GM12864 (cell line): ENCODE measurements at places on chromosomes 6 and 20.

- DNase-seq: no peak
Observed at GRCh38 chr6:153101461-153101860, 29.6 kb downstream of the RGS17 start.

- DNase-seq: no peak
Observed at GRCh38 chr6:126002755-126003679, 16.7 kb downstream of the TRMT11 start.

DNA sequence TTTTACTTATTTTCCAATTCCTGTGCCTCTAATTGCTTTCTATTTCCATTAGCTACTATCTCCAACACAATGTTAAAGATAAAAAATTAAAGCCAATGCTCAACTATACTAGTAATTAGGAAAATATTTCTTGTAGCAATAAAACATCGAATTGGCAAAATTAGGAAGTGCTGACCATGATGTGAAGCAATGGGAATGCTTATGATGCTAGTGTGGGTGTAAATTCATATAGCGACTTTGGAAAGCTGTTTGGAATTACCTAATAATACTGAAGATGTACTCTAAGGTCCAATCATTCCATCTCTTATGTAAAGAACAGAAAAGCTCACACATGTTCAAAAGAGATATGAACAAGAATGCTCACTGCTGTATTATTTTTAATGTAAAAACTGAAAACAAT, 78.2 kb downstream of the UBE3D start:
- DNase-seq: no peak

GRCh38 chr20:52936351-52937340, 35.5 kb upstream of the TSHZ2 start:
- no peak for DNase-seq

- no peak for DNase-seq
Observed at GRCh38 chr20:11117808-11118528, 444.2 kb upstream of the JAG1 start.

GRCh38 chr20:6811262-6812035, 44.0 kb downstream of the BMP2 start:
- no peak for DNase-seq

DNA sequence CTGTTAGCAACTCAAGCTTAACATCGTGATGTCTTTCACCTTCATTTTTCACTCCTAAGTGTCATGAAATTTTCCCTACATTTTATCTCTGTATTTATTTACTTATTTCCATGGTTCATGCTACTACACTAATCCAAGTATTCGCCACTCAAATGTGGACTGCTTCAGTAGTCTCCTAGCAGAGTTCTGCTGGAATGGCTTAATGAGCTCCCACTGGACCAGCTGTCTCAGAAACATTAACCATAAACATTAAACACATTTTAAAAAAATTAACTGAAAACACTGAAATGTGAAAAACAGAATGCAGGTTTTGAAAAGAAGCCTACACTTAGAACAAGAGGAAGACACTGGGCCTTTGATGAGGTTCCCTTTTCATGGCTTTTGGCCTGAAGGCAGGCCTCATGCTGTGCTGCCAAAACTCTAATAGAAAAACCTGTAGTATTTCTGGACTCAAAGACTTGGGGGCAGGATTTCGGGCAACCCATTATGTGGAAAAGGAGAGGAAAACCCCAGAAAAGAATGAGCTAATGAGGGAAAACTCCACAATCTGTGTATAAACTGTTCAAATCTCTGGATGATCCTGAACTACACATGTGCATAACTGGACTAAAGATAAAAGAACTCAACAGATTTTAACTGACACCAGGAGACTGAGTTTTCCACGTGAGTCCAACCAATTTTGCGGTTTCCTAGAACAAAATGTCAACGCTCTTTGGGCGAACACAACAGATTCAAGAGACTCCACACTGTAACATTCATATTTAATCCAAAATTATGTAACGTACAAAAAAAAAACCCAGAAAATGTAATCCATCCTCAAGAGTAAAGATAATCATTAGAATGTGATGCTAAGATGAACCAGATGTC, 33.0 kb downstream of the SAMD3 start:
- DNase-seq: no peak

DNA sequence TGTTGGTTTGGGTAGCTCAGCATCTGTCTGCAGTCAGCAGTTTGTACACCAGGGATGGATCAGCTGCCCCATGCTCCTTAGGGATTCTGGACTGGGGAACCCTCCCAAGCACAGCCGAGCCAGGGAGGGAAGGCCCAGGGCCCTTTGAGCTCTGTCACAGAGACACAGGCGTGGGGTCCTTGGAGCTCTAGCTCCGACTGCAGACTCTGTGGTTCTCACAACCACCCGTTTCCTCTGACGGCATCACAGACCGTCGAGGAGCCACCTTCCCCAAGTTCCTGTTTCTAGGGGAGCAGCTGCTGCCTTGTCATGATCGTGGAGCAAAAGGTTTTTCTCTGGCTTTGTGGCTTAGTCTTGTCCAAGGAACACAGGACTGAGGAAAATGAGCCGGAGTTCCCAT, at the start of gene SLA2:
SLA2 (minus strand) TSS at position 199 of the 400 bp plus-strand sequence. CDS start 4,861 bp downstream, outside the sequence.
- DNase-seq: no peak

GRCh38 chr6:113697632-113698410, 159.3 kb upstream of the MARCKS start:
- no peak for DNase-seq

DNA sequence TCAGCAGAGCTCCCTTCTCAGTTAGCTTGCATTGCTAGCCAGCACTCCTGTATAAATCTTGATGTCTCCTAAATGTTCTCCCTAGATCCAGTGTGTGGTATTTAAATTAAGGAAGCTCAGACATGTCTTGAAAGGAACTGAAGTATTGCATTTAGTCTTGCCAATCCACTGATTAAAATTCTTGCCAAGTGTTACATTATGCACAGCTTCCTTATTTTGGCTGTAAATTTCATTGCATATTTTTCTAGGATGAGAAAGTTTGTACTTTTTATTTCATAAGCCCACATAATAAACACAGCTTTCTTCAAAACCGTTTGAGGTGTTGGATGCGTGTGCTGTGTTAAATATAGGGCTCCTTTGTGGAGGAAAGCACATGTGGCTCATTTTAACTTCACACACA, 329.8 kb upstream of the FLRT3 start:
- no peak for DNase-seq

DNA sequence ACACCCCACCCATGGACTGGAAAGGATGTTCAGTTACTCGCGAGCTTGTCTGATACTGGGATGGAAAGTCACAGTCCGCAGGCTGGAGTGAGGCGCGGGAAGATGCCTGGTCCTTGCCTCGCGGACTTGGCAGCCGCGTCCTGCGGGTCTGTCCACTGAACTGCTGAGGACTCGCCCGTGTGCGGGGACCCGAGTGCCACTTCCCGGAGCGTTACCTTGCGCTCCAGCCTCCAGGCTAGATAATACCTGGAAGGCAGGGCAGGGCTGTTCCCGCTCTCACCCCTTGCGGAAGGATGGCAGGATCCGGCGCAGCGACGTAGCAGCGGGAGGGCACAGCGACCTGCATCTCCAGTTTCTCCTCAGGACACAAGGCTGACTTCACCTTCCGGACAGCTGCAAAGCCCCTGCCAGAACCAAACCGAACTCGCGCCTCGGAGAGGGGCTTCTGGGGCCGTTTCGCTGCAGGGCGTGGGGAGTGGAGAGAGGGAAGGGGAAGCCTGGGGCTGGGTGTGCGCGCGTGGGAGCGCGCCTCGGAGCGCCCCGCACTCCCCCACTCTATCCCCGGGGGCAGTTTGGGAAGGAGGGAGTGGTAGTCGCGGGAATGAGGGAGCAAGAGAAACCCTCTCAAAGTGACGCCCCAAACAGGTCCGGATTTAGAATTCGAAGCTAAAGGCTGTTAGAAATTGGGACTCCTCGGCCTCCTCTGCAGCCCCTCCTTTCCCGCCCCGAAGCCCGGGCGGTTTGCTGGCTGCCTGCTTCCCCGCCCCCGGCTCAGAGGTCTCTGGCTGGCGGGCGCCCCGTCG, at the start of gene KCNQ5:
KCNQ5 (plus strand) TSS at position 774 of the 803 bp plus-strand sequence.
- DNase-seq: no peak

DNA sequence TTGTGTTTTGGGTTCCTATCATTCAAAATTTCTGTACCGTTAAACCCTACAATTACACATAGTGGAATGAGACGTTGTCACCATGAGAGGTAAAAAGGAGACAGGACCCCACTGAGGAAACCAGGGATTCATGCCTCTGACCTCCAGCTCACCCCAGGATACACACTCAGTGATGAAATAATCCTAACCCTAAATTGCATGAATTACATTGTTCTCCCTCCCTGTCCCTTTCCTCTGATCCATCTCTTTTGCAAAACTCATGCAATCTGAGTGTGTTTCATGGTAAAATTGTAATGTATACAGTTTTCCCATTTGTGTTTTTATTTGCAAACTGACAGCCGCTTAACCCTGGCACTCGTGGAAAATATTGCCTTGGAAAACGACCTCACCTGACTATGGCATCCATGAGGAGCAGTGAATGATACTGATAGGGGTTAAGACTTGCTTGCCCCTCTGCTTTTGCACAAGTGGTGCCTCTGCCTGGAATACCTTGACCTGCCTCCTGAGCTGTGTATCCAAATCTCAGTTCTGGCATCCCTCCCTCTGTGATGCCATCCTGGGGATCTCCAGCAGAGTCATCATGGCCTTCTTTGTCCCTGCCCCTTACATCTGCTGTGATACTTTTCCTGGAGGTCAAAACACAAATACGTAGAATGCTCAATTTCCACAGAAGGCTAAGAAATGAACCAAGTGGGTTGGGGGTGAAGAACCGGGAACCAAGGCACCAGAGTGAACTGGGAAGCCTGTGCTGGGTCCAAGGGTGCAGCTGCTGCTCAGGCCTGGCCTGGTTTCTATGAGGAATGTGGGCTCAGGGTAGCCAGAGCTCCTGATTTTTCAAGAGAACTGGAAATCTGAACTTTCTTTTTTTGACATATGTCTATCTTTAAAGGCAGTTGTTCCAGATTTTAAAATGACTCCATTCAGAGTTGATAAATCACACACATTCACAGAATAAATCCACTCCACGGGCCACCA, 211.6 kb upstream of the ZNF217 start:
- no peak for DNase-seq

DNA sequence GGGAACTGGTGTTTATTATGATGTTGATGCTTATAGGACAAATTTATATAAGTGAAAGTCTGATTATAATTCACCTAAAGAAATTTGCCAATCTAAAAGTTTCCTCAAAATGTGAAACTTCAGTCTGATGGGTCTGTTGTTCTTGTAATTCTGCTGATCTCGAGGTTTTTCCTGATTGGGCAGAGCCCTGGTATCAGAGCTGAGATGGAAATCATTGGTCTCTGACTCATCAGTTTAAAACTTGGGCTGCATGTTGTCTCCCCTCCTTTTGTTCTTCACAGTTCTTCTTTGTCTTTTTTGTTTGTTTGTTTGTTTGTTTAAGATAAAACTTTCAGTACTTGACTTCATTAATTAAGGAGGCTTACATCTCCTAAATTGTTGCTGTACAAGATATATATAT, 5.9 kb downstream of the SMAP1 start:
- no peak for DNase-seq

- no peak for DNase-seq
Observed at GRCh38 chr6:10404799-10405512, 9.9 kb downstream of the TFAP2A start.

DNA sequence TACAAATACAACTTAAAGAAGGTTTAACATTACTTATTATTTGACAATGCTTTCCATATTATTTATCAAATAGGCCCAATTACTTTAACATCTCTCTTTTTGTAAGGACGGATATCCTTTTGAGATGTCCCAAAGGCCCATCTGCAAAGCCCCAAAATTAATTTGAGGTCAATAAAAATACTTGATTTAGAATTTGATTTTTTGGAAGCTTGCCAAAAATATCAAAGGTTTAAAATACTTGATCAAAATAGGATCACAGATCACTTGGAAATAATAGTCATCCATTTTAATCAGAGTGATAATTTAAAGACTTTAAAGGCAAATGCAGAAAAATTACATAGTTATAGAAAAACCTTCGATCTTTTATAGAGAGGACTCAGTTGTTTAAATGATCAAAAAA, 8.1 kb downstream of the C6orf58 start:
- DNase-seq: no peak

- no peak for DNase-seq
Observed at GRCh38 chr6:2866171-2866846, 24.6 kb upstream of the SERPINB1 start.

GRCh38 chr6:39444479-39445019, 122.0 kb upstream of the KCNK16 start:
- no peak for DNase-seq

- DNase-seq: no peak
Observed at GRCh38 chr20:49320460-49320859, 42.6 kb upstream of the ZNFX1 start.

- no peak for DNase-seq
Observed at GRCh38 chr20:45890077-45890984, 677 bp downstream of the NEURL2 start.

- DNase-seq: no peak
Observed at GRCh38 chr6:1191141-1191630, 120.7 kb upstream of the FOXQ1 start.

DNA sequence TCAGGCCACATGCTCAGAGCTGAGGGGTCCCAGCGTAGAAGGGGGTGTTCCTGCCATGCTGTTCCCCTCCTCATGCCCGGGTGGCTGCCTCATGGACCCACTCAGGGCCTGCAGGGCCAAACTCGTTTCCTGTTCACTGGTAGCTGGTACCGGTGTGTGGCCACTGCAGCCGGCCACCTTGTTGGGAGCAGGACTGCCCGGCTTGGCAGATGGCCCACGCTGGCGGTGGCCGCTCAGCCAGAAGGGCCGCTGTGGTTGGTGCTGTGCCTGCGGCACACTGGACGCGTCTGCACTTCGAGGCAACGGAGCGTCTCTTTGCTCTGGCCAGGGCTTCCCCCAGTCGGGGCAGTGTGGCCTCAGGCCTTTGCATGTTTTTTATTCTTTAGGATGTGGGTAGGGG, 10.0 kb upstream of the COL20A1 start:
- no peak for DNase-seq

DNA sequence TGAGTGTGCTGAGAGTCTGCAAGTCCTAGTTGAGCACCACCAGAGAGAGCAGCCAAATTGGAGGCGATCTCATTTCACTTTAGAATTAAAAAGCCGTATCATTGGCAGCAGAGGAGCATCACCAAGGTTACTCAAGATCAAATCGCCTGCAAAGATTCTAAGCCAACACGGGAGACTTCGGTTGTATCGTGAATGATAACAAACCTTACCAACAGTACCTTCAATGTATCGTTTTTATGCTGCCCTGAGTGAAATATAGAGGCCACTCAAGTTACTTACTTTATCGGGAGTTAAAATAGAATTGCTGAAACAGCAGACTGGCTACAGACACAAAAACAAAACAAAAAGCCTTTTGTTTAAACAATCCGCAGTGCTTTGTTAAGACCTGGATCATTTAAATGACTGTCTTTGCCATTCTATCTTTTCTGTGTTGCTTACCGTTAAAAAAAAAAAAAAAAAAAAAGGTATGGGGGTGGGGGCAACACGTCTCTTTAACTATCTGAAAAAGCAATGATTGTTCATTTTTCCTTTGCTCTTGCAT, 14.2 kb downstream of the NHSL1 start:
- no peak for DNase-seq

GRCh38 chr6:40543146-40543545, 44.0 kb downstream of the LRFN2 start:
- no peak for DNase-seq
